Activated gamma-delta T cell (primary cell): ENCODE measurements at places on chromosomes 12 and 14.

DNA sequence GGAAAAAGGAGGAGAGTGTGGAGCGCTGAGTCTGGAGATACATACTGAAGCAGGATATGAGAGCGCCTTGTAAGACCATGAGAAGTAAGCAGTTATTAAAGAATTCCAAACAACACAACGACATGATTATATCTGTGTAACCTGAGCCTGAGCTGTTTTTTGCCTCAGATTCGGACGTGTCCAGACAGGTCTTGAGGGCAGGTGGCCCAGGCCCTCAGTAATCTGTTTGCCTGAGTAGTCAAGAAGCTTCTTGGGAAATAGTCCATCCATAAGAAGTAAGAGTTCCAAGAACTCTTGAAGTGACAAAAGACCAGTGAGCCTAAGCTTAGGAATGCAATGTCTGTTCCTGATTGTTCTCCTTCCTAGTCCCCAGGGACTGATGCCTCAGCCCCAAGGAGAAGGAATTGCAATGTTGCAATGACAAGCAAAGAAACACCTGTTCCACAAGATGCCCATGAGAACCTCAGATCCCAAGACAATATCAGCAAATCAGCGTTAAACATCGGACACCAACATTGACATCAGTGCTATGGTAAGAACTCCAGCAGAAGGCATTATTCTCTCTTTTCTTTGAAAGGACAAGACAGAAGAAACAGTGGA, 34.7 kb upstream of the ADAMTS20 start:
- no peak for DNase-seq

DNA sequence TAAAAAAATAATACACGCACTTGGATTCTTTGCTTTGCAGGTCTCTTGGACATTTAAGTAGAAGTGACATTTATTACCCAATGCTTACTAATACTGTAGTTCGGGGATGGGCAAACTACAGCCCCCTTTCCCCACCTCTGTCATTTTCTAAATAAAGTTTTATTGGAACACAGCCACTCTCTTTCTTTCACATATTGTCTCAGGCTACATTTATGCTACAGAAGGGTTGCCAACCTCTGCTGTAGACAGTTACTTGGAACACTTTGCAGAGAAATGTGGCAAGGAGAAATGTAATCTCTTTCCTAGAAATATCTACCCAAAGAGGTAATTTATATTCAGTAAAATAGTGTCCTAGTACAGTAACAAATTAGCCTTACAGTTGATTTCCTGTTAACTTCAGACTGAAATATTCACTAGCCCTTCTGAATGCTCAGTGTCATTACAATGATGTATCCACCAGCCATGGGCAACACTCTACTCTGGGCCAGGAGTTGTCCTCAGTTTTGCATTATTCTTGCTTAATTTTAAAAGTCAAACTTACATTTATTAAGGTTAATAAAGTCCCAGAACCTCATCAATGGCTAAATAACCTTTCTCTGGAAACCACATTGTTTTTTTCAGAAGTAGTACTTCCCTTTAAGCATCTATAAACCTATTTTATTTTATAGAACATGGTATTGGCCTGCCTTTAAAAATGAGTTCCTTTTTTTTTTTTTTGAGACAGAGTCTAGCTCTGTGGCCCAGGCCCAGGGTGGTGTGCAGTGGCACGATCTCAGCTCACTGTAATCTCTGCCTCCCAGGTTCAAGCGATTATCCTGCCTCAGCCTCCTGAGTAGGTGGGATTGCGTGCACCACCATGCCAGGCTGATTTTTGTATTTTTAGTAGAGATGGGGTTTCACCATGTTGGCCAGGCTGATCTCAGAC, 269.6 kb upstream of the AMIGO2 start:
- DNase-seq = no peak

DNA sequence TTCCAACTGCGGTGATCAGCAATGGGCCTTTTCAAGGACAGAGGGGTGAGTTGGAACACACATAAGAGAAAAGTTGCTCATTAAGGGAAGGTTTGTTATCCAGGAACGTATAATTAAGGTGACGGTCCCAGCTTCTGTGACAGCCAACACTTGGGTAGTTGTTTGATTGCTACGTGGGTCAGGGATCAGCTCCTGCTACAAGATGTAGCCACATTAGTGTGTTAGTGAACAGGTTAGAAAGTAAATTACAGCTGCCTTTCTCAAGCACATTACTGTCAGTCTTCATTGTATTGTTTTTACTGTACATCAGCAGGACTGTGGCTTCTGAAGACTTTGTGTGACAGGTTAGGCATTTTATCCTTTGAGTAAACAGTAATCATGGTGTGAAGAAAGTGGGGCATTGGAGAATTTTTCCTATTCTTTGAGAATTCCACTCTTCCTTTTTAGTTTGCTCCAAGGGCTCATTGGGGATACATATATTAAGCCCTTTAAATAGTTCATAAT, 230.5 kb downstream of the EGLN3 start:
- no peak for DNase-seq

DNA sequence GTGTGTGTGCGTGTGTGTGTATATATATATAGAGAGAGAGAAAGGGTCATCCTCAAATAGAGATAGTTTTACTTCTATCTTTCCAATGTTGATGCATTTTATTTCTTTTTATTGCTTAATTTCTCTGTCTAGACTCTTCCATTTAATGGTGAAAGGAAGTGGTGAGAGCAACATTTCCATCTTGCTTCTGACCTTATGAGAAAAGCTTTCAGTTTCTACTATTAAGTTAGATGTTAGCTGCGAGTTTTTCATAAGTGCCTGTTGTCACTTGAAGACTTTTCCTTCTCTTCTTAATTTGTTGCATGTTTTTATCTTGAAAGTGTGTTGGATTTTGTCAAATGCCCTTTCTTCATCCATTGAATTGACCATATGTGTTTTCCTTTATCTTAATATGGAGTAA, 304.4 kb upstream of the FAR2 start:
- DNase-seq = no peak

DNA sequence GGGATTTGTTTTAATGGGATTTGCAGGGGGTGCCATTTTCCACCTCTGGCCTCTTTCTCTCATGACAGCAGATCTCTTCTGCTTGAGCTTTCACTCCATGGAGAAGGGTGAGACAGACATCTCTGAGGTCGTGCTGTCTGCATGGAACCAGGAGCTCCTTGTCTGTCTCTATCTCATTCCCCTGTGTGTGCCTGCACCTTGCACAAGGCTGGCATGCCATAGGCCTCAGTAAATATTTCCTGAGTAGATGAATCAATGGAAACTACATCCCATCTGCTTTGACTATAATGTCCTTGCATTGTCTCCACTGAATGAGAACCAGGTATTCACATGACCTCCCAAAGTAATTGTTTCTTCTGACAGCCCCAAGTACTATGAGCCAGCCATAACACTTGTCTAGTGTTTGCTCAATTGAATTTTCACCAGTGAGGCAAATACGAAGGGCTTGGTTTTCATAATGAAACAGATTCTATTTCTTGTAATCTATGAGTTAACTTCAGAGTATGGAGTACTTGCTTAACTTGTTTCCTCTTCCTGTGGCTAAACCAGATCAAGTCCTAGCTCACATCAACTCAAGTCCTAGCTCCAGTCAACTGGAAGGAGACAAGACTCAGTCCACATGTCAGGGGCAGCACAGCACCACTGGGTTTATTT, 32.3 kb downstream of the KCNK13 start:
- no peak for DNase-seq

- no peak for DNase-seq
Observed at GRCh38 chr12:24852420-24852819, 96.5 kb downstream of the BCAT1 start.

GRCh38 chr14:24282736-24283135, 11.3 kb upstream of the RABGGTA start:
- DNase-seq = no peak

DNA sequence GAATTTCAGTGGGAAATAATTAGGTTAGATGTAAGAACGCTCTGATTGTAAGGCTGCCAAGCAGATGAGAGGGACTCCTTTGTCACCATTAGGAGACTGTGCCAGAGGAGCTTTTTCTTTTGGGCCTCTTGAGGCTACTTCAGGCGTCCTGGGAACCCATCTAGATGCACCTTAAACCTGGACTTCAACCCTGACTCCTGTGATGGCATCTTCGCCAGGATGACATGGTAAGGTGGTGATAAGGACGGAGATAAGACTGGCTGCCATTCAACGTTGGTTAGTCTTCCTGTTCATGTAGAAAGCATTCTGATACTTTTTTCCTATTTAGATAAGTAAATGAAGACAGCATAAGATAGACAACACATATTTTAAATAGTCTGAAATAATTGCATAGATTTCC, 36.3 kb downstream of the STK38L start:
- no peak for DNase-seq

GRCh38 chr12:115511986-115512711, 765.3 kb downstream of the MED13L start:
- DNase-seq = no peak

DNA sequence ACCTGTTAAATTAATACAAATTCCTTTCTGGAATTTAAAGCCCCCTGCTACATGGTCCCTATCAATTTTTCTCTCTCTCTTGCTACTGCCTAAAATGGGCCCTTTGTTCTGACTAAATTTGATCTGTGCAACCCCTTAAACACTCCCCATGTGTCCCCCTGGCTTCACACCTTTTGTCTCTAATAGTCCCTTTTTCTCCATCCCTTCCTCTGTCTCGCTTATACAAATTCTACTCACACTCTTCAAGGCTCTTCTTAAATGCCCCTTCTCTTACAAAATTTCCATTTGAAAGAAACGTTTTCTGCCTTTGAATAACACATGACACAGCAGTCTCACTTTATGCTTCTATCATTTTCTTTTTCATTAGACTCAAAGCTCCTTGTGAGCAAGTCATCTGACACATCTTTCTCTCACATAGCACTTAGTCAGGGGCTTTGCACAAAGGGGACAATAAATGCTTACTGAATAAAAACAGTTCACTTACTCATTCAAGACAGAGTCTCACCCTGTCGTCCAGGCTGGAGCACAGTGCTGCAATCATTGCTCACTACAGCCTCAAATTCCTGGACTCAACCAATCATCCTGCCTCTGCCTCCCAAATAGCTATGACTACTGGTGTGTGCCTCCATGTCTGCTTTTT, 41.5 kb upstream of the NR2C1 start:
- DNase-seq = no peak

- DNase-seq = no peak
Observed at GRCh38 chr14:84988357-84988756, 541.6 kb upstream of the FLRT2 start.

DNA sequence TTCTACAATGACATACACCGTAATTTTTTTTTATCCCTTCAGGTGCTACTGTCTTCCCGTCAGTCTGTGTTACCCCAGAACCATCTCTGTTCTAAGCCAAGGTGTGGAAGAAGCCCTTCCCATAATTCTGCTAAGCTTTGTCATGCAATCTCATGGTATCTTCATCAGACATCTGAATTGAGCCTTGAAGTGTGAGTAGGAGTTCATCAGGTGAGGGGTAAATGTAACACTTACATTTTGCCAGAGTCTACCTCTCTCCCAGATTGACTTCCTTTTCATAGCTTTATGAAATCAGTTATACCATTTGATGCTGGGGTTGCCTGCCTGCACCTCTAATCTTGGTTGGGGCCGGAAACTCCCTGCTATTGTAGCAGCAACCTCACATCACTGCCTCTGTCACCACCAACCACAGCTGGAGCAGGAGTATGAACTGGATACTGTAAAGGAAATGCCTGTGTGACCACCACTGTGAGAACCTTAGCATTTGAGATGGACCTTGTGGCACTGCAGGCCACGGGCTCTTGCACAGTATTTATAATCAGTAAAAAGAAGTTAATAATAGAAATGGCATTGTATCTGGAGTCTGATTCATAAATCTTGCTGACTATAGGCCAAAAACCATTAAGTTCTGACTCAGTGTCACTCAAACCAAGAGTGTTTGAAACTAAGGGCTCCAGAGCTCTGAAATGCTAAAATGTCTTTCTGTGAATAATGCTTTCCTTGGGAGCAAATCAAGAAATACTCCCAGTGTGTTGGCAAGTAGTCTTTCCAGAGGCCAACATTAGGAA, 58.7 kb upstream of the STK38L start:
- no peak for DNase-seq

DNA sequence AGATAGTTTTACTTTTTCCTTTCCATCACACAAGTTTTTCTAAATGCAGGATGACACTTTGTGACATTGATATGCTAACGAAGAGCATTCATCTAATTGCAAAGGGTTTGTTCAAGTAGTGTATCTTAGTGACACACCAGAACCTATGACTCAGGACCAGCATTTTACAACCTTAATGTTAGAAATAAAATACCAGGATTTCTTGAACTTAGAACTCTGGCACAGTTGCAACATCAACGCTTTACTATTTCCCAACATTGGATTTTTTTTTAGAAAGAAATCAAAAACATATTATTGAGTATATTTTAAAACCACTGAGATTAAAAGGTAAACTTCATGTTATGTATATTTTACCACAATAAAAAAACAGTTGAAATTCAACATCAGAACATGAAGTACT, 17.9 kb upstream of the PLEKHG6 start:
- no peak for DNase-seq

- DNase-seq = no peak
Observed at GRCh38 chr12:29627221-29627620, 129.7 kb upstream of the OVCH1 start.

DNA sequence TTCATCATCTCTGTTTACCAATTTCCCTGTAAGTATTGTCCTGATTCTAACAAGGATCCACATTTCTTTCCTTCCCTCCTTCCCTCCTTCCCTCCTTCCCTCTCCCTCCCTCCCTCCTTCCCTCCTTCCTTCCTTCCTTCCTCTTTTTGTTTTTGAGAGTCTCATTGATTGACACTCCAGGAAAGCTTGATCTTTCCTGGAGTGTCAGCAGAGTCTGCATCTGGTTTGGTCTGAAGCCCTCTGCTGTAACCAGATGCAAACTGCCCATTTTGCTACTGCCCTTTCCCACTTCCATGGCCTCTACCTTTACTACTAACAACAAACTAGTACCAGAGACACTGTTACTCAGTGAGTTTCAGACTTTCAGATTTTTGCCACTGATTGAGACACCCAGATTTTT, 14.4 kb upstream of the OR6C65 start:
- no peak for DNase-seq

GRCh38 chr12:119659289-119659897, 8.5 kb upstream of the PRKAB1 start:
- no peak for DNase-seq

- no peak for DNase-seq
Observed at GRCh38 chr12:59357811-59358210, 238.0 kb upstream of the SLC16A7 start.

- no peak for DNase-seq
Observed at GRCh38 chr14:29043737-29044136, 277.1 kb downstream of the FOXG1 start.

DNA sequence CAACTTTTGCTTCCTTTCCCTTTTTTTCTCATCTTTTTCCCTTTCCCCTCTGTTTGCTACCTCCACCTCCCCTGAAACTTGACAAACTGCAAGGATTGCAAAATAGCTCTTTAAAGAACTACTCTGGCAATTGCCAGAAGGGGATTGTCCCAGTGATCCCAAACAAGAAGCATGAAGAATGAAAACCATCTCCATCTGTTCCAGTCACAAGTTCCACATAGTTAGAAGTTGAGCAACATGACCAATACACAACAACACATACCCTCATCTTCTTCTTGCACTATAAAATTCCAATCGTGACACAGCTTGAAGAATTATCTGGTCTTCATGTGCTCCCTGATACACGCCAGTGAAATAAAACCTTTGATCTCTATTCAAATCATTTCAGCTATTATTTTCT, 93.7 kb upstream of the USP15 start:
- DNase-seq = no peak
